Activated CD8-positive, alpha-beta memory T cell treated with anti-CD3 and anti-CD28 coated beads for 1 hour (primary cell): ENCODE measurements at places on chromosomes 2 and 18.

DNA sequence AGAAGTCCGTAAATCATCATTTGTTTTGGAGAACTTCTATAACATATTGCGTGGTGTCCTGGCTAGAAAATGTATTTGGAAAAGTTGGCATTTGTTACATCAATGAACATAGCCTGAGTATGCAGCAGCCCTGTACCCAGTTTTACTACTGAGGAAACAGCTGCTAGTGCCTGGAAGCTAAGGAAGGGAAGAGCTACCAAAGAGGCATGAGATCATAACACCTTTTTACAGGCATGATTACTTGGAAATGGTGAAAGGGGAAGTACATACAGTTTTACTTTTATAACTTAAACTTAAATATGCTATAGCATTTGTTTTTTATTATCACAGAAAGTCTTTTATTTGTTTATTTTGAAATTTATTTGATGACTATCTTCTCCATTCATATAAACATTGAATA lies 128.4 kb upstream of the MC4R start:
- DNase-seq: no peak

DNA sequence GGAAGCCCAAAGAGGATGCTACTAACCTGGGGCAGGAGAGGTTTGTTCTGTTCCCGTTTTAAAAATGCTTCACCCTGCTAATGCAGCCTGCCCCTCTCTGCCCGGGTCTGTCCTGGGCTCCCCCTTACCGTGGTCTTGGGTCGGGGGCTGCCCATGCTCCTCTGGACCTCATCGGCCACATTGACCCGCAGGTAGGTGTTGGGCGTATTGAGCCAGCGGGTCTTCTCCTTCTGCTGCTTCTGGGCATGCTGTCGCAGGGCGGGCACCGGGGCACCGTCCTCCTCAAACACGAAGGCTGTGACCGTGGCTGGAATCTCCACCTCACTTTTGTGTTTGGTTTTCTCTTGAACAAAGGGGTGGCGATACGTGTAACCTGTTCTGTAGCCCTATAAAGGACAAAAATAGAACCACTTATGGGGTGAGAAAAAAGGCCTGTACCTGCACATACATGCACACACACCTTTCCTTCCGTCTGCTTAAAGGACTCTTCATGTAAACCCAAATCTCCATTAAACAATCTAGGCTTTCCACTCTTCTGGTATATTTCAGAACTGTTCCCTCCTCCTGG lies 89.3 kb downstream of the ADD2 start:
- DNase-seq: no peak

DNA sequence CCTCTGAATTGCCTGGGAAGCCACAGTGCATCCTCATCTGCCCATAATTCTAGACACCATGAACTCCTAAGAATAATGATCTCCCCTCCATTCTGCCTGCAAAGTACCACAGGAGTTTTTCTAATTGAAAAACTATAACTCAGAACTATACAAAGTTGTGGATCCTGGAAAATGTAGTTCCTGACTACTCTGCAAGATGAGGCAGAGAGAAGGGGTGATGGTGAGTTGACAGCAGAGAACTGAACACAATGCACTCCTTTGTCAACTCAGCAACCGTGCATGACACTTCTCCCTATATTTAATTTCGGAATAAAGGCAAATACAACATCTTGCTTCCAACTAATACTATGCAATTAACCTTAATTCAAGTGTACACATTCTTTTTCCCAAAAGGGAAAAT lies 471.1 kb upstream of the FAM98A start:
- no peak for DNase-seq

- DNase-seq: no peak
Measured at GRCh38 chr2:221494556-221494955, 77.5 kb downstream of the EPHA4 start.

DNA sequence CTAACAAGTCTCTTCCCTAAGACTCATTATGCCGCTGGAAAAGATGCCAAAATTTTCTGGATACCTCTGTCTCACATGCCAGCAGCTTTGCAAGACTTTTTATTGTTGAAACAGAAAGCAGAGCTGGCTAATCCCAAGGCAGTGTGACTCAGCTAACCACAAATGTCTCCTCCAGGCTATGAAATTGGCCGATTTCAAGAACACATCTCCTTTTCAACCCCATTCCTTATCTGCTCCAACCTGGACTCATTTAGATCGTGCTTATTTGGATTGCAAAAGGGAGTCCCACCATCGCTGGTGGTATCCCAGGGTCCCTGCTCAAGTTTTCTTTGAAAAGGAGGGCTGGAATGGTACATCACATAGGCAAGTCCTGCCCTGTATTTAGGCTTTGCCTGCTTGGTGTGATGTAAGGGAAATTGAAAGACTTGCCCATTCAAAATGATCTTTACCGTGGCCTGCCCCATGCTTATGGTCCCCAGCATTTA lies 26.3 kb downstream of the DHRS9 start:
- no peak for DNase-seq

DNA sequence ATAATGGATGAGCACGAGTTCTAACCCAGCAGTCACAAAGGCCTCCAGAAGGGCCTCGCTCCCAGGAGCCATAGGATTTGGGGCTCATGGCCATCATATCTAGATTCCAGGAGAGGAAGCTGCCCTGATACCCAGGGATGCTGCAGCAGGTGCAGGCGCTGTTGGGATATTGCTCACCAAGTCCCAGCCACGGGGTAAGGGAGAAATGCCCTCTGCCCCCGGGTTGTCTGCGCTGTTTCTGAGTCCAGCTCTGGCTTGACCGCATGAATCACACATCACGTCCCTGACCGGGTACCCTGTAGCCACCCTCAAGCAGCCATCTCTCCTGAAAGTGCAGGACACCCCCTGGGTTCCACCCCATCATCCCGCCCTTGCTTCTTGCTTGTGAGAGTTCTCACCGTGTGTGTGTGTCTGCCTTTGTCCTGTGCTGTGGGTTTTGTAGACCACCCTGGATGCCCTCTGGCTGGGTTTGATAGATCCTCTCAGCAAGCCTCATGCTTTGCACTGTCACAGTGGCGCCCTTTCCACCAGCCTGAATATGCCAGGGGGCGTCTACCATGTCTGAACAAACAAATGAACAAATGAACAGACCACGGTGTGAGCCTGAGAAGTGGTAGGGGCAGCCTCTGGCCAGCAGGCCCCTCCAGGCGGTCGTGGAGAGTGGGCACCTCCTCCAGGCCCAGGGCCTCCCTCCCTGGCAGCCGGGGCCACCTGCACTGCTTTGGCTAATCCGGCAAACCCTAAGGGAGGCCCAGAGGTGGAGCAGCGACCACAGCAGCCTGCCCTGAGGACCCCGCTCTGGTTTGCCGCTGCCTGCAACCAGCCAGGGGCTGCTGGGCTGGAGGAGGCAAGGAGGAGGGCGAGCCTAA lies 32.1 kb downstream of the ADRA2B start:
- no peak for DNase-seq

GRCh38 chr2:40036241-40036640 lies 257.2 kb upstream of the THUMPD2 start:
- no peak for DNase-seq

GRCh38 chr18:410047-410455 lies 90.5 kb downstream of the COLEC12 start:
- DNase-seq: no peak

DNA sequence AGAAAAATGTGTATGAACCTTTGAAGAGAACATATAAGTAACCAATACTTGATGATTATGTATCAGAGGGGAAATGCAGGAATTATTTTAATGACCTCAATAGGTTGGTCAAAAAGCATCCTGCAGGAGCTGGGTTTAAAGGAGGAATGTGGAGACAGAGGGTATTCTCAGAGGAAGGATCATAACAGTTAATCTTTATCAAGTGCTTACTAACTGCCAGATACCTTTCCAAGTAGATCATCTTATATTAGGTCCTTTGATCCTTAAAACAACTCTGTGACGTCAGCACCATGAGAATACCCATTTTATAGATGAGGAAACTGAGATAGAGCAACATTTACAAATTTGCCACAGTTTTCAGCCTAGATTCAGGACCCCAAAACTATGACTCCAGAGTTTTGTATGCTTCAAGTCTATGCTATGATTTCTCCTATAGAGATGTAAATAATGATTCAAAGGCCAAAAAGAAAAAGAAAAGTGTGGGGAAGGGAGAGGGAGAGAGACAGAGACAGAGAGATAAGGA lies 3.0 kb downstream of the RFTN2 start:
- DNase-seq: no peak

- no peak for DNase-seq
Measured at GRCh38 chr2:85189606-85190270, 56.5 kb downstream of the TCF7L1 start.

DNA sequence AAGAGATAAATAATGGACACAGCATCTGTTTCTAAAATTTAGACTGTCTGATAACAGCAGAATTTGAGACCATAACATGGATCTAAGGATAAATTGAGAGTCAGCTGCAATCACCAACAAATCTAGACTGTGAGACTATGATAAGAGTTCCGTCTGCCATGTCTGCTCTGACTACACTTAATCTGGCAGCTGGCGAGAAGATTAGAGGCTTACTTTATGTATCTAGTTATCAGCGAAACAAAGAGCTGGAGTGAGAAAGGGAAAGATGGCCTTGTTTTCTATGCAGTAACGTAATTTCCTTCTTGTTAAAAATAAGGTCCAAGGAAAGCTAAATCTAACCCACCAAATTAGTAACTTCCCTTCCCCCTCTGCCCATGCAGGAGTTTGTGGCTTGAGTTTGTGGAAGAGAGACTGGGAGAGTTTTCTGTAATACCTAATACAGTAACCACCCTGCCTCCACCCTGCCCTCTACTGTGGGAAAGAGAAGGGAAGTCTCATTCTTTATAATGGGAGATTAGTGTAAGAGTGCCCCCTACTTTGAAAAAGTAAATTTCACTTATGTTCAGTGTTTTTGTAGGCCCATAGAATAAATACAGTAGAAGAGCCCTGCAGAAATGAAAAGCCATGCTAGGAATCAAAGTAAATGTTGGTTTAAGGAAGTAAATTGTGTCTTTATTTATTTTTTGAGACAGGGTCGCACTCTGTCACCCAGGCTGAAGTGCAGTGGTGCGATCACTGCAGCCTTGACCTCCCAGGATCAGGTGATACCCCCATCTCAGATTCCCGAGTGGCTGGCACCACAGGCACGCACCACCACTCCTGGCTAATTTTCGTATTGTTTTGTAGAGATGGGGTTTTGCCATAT lies 27.5 kb downstream of the EML4 start:
- DNase-seq: no peak

- no peak for DNase-seq
Measured at GRCh38 chr2:64852771-64853241, 136.4 kb upstream of the SLC1A4 start.

- DNase-seq: no peak
Measured at GRCh38 chr2:176484838-176485237, 215.6 kb downstream of the MTX2 start.

- DNase-seq: no peak
Measured at GRCh38 chr2:68436270-68436669, 30.8 kb downstream of the FBXO48 start.

DNA sequence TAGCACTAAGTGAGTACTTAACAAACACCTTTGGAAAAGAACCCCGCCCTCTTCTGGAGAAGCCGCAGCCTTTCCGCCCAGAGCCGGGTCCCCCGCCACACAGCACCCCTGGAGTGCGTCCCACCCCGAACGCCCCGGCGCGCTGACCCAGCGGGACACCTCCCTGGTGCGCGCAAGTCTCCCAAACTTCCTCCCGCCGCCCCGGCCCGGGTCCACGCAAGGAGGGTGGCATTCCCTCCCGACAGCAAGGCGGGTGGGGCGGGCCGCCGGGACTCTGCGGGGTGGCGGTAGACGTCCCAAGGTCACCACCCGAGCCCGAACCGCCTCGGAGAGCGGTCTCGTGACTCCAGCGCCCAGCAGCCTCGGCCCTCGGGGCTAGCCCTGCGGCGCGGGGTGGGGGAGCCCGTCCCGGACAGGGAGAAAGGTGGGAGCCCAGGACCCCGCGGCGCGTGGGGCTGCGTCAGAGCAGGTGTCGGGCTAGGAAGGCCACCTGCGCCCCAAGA lies 598 bp downstream of the CCDC93 start:
- no peak for DNase-seq

DNA sequence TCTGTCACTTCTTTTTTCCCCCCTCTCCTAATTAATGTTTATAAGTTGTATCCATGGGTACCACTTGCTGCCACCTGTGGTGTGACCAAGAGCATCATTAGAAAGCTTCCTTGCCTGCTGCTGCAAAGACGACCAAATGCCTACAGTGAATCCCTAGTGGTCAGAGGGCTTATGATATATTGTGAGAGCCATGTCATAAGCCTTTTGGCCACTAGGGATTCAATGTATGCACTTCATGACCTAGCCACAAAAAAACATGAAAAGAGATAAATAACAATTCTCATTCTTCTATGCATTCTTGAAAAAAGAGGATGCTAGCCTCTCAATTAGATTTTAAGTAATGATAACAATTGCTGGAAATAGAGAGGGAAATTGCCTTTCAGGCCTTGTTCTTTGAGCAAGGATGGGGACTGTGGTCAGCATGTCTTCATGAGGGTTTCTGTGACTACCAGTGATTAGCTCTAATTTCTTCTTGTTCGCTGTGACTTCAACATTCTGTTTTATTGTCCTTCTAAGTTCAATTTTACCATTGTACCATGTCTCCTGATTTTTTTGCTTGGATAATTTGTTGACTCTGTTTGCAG lies 435.3 kb downstream of the TGIF1 start:
- no peak for DNase-seq

- no peak for DNase-seq
Measured at GRCh38 chr2:10412380-10412779, 35.7 kb downstream of the ODC1 start.

DNA sequence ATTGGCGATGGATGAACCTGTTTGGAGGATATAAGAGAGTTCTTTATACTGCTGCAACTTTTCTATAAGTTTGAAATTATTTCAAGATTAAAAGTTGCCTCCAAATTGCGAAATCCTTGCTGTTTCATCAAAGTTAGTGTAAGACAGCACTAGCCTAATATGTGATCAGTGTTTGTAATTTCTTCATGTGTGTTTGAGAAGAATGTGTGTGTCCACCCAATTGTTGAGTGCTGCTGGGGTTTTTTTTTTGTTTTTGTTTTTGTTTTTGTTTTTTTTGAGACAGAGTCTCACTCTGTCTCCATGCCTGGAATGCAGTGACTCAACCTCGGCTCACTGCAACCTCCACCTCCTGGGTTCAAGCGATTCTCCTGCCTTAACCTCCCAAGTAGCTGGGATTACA lies 33.4 kb downstream of the CDK15 start:
- DNase-seq: no peak

- DNase-seq: no peak
Measured at GRCh38 chr2:15861172-15861822, 79.1 kb upstream of the MYCN start.
